ENCODE measurements at places on chromosomes 2 and 18.

GRCh38 chr2:241309684-241310117 is 5.8 kb downstream of the HDLBP start:
- DNase-seq, result no peak

DNA sequence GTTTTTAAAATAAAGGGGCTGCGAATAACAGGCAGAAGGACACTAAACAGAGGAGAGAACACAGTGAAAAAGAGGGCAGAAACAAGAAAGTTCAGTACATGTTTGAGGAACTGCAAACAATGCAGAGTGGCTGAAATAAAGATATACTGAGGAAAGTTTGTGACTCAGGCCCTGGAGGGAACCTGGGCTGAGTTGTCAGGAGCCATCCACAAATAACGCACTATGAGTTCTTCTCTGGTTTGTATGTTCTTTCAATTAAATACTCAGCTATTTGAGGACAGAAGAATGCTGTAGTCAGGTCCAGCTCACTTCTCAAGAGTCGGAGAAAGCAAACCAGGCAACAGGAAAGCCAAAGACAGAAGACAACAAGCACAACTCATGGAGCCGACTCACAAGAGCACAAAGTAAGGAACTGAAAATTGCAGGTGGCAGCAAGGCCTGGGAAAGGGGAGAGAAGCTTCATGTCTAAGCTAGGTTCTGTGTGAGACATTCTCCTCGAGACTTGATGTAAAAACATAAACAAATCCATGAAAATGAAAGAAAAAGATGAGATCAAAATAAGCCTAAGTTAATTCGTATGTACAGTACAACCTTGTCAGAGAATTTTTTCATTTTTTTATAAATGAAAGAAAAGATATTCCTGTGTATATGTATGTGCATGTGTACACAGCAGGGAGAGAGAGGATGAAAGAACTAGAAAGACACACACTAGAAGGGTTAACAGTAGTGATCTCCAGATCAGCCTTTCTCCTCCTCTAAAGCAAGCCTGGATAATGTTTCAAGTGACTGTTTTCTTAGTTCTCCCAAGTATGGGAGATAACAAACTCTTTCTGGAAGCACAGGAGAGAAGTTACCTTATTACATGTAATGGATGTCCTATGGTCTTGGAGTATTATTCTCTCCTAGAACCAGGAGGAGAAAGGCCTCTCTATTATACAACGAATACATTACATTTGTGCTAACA is 41.5 kb downstream of the CHN1 start:
- DNase-seq, result no peak

- no peak for DNase-seq
Measured at GRCh38 chr2:28117104-28117596, 226.6 kb downstream of the BABAM2 start.

DNA sequence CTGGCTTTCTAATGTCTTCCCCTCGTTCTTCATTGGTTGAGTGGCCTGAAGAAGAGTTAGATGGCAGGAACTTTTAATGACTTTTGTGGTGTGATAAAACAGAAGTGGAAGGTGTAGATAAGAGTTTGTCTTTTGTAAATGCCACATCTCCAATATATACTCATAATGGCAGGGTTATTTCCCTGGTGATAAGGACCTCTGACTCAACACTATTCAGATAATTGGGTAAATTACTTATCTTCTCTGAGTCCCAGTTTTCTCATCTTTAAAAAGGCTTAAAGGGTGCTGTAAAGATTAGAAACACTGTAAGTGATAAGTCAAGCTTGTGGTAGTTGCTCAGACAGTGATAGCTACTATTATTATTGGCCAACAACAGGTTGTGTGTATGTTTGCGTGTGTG is 9.5 kb downstream of the KLHL14 start:
- DNase-seq, result no peak

GRCh38 chr2:68537809-68538208 is 70.4 kb downstream of the APLF start:
- DNase-seq, result no peak

DNA sequence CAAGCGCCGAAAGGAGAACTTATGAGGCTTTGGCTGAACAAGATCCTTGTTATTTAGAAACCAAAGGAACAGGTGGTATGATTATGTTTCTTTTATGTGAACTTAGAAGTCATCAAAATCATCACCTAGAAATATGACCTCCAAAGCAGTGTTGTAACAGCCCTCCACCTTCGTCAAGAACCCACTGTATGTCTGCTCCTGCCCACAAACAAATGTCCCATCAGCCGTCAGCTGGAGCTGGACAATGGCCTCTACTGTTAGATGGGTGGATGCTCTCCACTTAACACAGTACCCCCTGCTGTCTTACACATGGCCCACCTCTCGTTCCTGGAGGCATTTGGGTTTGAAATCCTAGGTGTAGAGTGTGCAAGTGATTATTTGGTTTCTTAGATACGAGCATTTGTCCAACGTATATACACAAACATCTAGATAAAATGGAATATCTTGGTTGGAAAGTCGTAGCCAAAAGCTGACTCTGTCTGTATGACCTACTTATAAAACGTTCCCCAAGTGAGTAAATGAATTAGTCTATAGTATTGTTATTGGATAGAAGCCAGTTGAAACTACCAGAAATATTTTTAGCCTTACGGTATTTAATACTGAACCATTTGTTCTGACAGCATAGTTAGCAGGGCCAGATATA is 113.0 kb downstream of the CRIM1 start:
- no peak for DNase-seq

DNA sequence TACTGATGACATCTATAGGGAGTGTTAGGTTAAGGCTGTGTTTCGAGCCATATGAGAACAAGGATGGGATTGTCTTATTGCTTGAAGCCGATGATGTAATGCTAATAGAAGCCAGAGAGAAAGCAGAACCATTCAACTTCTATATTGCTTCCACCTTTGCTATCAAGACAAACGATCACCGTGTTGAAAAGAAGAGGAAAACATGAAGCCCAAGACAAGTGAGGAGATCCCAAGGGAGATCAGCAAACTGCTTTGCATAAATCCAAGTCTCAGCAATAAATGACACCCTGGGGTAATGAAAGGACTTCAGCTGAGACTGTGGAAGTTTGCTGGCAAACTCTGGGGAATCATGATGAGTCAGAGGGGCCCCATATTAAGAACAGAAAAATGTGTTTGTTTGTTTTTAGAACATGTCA is 206.2 kb downstream of the NCKAP5 start:
- no peak for DNase-seq

DNA sequence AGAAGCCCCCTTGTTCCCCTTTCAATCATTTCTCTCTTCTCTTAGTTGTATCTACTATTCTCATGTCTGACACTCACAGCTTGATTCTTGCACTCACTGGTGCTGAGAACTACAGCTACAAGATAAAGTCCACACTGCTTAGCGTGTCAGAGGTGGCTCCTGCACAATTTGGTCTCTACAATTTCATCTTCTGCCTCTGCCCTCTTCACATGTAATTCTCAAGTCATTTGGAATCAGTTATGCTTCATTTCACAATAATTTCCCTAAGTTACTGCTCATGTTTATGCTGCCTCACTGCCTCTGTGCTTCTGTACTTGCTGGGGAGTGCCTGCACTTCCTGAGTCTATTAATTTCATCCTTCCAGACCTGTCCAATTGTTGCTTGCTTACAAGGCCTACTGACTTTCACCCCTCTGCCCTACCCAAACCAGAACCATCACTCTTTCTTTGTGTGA is 11.6 kb upstream of the NAB1 start:
- DNase-seq, result no peak

- DNase-seq, result no peak
Measured at GRCh38 chr2:31219131-31219969, 2.0 kb upstream of the CAPN14 start.

DNA sequence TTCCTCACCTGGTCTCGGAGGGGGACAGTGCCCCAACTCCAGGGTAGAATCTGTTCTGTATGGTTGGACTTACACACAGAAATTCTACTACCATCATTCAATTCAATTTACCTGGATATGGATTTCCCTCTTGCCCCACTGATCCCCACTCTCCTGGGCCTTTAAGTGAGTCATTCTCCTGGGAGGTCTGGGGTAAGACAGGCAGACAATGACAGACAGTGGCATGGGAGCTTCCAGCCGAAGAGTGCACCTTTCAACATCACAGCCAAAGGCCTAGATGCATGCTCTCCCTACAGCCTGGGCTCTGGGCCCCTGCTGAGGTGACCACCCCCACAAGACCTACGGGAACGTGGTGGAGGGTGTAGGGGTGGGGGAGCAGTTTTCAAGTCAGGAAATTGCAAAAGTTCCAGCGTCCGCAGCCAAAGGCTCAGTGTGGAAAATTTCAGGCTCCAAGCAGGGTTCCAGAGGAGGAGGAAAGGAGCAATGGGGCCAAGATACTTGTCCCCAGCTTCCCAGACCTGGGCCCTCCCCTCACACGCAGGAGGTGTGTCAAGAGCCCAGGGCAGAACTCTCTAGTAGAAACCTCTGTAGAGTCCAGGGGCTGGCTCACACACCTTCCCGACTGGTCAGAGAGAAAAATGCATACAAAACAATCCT is 296.4 kb downstream of the CYP26B1 start:
- no peak for DNase-seq
